ENCODE measurements at places on chromosomes 6 and 20.

- DNase-seq = no peak
Observed at GRCh38 chr20:64106981-64107735, at the start of gene NPBWR2. TSS of gene NPBWR2 (minus strand) at chr20:64107565. CDS start at chr20:64106831, 734 bp downstream.

- DNase-seq = no peak
Observed at GRCh38 chr6:15063253-15063853, 182.5 kb upstream of the JARID2 start.

DNA sequence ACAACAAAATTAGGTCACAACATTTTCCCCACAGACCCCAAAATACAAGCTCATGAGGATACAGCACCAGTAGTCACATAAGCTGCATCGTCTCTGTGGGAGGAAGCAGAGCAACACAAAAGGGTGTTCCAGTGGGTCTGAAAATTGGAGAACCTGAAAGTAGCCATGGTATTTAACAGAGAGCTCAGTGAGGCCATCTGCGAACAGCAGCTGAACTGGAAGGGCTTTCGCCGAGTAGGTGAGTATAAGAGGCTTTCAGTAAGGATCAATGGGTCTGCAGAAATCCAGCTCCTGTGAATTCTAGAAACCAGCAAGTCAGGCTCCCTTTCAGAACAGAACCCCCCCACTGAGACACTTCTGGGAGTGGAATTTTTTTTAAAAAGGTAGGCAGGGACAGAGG is 120.0 kb upstream of the RREB1 start:
- no peak for DNase-seq

DNA sequence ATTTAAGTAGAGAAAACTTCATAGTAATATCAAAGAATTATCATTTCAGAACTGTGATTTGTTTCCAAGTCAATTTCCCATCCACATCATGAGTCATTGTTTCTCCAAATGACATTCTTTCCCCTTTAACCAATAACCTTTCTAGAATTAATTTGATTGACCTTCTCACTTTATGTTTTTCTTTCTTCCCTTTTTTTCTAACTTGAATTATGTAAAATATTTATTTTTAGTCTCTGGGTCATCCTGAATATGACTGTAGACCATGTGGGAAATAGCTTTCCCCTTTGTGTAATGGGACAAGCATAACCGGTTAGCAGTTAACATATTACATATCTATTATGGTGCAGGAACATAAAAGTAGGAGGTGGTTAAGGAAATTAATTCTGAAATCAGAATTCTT is 291.1 kb downstream of the GJA1 start:
- no peak for DNase-seq

DNA sequence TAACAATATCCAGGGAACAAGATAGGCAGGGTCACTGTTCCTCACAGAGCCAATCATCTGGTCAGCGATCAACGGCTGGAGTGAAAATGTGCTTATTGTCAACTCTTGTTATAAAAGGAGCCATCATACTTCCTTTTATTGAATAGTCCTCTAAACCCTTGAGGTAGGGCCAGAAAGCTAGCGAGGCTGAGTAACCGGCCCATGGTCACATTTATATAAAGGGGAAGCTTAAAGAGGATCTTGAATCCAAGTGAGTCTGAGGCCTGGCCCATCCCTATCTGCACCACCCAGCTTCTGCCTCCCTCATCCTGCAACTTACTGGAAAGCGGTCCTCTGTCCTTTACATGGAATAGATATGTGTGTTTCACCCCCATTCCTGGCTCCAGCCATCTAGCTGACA is 9.5 kb downstream of the PHACTR3 start:
- DNase-seq = no peak

GRCh38 chr6:53718597-53719460 is 53.3 kb upstream of the KLHL31 start:
- DNase-seq = no peak

GRCh38 chr20:18683839-18684238 is 96.0 kb downstream of the DTD1 start:
- no peak for DNase-seq

DNA sequence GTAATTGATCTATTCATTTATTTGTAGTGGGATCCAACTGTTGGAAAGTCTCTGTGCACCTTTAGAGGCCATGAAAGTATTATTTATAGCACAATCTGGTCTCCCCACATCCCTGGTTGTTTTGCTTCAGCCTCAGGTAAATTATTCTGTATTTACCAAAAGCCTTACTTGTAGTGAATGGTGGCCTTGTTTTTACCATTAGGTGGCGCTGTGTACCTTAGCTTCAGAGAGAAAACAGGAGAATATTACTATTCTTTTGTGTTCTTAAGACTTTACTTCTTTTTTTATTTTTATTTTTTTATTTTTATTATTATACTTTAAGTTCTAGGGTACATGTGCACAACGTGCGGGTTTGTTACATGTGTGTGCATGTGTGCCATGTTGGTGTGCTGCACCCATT is 23.7 kb downstream of the PEX7 start:
- DNase-seq = no peak

DNA sequence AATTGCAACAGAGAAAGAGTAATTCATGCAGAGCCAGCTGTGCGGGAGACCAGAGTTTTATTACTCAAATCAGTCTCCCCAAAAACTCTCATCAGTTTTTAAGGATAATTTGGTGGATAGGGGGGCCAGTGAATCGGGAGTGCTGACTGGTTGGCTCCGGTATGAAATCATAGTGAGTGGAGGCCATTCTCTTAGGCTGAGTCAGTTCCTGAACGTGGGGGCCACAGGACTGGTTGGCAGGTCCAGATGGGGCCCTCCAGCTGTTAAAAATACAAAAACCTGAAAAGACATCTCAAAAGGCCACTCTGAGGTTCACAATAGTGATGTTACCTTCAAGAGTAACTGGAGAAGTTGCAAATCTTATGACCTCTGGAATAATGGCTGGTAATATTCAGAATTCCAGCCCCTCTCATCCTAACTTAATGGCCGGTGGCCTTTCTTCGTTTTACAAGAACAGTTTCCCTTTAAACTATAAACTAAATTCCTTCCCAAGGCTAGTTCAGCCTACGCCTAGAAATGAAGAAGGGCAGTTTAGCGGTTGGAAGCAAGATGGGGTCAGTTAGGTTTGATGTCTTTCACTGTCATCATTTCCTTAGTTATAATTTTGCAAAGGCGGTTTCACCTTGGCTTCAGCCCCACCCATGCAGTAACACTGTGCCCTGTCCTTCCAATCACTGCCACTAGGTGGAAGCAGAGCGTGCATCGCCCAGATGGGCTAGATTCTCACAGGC is 6.8 kb upstream of the MICA start:
- DNase-seq = peak; percentile 84

DNA sequence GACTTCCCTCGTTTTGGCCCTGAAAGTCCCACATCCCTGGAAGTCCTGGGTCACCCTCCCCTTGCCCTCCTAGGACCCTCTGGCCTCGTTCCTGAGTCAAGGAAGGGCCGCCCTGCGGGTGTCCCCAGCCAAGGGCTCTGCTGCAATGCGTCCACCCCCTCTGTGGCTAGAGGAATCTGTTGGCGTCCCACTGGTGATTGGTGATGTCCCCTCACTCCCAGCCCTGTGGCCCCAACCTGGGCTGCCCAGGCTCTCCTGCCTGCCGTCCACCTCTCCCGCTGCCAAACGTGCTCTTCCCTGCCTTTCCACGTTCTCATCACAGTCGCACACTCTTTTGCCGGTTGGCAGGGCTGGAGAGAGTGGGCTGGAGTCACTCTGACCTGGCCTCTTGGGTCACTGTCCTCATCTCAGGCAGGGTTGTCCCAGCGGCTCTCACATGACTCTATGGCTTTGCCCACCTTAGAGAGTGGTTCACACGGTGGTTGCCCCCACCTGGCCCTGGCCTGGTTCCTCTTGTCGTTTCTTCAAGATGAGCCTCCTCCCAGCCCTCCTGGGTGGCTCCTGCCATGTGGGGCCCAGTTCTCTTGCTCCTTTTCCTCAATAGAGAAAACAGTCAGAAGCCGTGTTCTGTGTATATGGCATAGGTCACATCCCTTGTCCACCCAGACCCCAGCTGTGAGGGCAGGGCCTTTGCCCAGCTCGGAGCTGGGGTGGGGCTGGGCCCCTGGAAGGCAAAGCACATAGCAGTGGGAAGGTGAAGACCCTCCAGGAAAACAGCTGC is 100.9 kb downstream of the TMEM242 start:
- no peak for DNase-seq

DNA sequence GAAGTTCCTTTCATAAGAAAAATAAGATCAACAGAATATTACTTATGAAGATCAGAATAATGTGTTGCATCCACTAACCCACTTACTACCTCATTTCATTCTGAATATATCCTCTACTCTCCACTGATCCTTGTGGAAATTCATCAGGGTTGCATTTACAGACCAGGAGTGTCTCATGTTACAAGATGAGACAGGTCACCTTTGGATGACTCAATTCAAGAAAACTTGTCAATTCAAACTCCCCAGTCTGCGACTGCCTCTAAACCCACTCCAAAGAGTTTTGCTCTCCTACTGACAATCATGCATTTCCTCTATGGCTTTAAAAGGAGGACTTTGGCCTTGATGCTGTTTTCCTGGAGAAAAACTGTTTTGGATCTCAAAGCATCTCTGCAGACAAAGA is 68.4 kb downstream of the ID4 start:
- DNase-seq = no peak

DNA sequence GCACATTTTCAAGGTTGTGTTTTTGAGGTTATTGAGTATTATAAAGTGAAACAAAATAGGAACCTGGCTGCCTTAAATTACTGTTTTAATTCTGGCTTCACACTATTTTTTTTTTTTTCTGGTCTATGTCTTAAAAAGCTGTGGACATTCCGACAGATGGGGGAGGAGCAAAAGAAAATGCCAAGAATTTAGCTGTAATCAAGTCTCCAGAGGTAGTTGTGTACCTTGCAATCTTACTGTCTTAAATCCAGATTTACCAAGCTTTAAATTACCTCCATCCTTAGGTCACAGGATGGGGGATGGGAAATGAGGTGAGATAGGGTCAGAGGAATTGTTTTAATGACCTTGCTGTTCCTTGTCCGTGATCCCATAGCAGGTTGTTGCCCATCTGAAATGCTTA is 182.8 kb downstream of the UTRN start:
- DNase-seq = no peak

DNA sequence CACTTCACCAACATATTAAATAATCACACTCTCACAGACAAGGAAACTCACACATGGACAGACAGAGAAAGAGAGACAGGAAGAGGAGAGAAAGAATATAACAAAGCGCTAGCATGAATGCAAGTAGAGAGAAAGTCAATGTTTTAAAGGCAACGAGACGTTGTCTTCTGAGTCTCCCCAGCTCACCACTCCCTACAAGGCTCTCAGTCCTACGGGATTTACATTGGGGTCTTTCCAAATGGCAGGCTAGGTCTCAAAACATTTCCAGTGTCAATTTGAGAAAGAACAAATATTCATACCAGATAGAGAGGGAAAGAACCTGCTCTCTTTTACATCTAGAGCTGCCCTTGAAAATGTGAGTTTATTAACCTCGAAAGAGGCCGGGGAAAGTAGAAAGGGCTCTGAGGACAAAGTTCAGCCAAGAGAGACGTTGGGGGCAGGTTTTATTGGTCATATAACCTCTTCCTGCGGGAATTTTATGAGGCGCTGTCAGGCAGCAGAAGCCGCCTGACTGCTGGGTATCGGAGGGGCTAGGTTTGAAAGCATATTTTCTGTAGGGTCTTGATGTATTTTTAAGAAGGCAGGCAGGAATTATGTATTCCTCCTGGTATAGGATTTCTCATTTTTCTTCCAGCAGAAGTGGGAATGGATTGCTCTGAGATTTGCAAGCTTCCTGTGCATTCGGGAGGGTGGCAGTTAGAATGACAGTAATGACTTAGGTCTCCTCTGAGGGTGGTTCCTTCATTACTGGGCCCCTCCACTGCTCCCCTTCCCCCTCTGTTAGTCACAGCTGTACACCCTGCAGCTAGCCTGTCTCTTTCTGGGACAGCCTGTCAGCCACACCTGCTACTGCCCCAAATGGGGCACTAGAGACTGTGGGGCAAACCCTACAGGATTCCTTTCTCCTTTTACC is 34.4 kb upstream of the KIF16B start:
- no peak for DNase-seq

- DNase-seq = no peak
Observed at GRCh38 chr20:10954137-10954840, 280.5 kb upstream of the JAG1 start.

DNA sequence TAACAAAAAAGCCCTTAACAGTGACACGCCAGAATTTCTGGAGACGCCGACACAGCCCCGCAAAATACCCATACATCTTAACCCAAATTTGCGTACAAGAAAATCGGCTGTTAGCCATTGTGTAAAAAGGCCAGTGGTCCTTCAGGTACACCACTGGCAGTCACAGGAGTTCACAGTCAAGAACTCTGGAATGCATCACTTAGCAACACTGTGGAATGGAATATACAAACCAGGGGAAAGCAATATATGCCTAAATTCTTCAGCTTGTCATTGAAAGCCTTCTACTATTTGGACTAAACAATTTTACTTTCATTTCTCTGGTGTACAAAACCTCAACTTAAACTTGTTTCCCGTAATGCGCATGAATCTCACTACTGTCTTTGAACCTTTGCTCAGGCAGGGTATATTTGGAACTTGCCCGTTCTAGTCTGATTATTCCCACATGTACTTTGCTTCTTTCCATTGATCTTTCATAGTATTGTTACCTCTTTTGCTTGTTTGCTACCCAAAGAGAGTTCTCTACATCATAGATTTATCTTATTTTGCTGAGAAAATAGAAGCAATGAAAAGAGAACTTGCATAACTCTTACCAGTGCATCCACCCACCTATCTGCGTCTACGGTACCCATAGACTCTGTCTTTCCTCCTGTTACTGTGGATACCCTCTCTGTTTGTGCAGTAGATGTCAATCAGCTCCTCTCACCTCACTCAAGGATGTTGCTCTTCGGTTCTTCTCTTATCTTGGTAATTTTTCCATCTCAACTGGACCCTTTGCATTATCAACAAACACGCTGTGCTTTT is at the start of gene ARMH2:
Gene ARMH2, minus strand, starts transcription at position 178 of the 801 bp plus-strand sequence. Its CDS starts 60 bp downstream, at position 118.
- DNase-seq = no peak

- no peak for DNase-seq
Observed at GRCh38 chr20:44279228-44279627, 31.8 kb downstream of the FITM2 start.

DNA sequence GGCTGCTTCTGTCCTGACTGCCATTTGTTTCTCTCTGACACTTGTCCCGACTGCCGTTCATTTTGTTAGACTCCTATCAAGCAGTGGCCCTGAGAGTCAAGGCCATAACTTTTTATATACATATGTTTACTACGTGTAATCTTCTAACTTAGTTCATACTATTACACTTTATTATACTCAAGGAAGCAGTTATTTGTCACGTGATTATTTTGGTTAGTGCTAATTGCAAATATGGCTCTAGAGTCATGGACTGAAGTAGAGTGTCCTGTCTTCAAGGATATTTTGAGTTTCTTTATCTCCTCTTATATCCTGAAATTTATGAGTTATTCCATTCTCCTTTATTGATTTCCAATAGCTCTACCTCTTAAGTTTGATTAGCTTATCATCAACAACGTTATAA is 294.2 kb upstream of the RNF217 start:
- no peak for DNase-seq

GRCh38 chr6:130697995-130698535 is 129.1 kb upstream of the SMLR1 start:
- peak; percentile 15 for DNase-seq

Data from stimulated activated CD8-positive, alpha-beta memory T cell treated with anti-CD3 and anti-CD28 coated beads, Interleukin-4, amount 100 ng/mL, for 1 hour (primary cell).